ENCODE measurements at places on chromosomes 3 and 15.

- DNase-seq, result no peak
- H3K4me3 ChIP-seq, result no peak overlapping the region
- peaks cover 8% of the 10 kb centered on the region for H3K36me3 ChIP-seq
- peaks cover 3% of the 10 kb centered on the region for H3K4me1 ChIP-seq
- H3K27me3 ChIP-seq, result peaks cover 56% of the 10 kb centered on the region
These were observed 6.2 kb downstream of the MYO1E start for GRCh38 chr15:59366333-59367021.

DNA sequence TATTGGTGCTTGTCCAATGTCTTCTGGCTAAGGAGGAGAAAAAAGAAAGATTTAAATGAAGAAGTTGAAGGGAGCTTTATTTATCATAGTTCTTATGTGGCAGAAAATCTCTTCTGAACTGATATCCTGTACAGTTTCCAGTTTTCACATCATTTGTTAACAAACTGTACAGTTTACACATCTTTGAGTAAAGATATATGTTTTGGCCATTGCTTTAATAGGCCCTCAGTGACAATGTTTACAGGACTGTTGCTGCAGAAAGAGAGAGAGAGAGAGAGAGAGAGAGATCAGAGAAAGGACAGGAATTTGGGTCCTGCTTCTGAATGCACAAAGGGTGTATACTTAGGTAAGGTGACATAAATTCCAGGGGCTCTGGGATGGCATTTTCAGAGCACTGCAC, 188.3 kb downstream of the NR1D2 start:
- H3K4me1 ChIP-seq, result peaks cover 3% of the 10 kb centered on the region
- H3K36me3 ChIP-seq, result no peaks in the 10 kb centered on the region
- H3K27me3 ChIP-seq, result no peaks in the 10 kb centered on the region
- no peak for DNase-seq
- no peak overlapping the region for H3K4me3 ChIP-seq

DNA sequence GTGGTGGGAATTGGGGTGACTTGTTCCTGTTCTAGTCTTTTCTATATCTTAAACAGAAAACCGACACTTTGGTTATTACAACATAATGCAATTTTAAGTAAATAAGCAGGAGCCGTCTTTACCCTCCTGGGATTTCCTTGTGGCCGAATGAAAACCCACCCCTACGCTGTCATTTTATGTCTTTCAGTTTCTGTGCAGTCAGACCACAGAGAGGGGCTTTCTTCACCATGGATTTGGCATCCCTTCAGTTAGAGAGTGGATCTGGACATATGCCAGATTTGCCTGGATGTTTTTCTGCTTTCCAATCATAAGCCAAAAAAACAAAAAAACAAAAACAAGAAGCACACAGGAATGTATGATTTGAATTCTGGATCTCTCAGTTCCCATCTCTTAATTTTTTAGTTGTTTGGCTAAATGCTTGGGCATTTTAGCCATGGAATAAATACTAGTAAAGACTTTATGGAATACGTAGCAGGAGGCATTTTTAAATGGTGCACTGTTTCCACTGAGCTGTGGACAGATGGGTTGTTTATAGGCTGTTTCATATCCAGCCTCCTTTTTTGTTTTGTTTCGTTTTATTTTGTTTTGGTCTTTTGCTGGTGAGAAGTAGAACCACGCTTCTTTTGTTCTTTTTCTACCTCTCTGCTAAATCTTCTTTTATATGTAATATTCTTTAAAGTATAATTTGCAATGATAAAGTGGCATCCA, 272.9 kb downstream of the FEZF2 start:
- no peak overlapping the region for H3K27ac ChIP-seq
- no peaks in the 10 kb centered on the region for H3K4me1 ChIP-seq
- no peaks in the 10 kb centered on the region for H3K36me3 ChIP-seq
- no peaks in the 10 kb centered on the region for H3K27me3 ChIP-seq
- H3K4me3 ChIP-seq, result no peak overlapping the region

- H3K27ac ChIP-seq, result no peak overlapping the region
- no peaks in the 10 kb centered on the region for H3K27me3 ChIP-seq
- peaks cover 17% of the 10 kb centered on the region for H3K4me1 ChIP-seq
- DNase-seq, result no peak
- H3K36me3 ChIP-seq, result no peaks in the 10 kb centered on the region
These were observed 1037.0 kb upstream of the CFAP20DC start for GRCh38 chr3:60086811-60087210.

Measured in effector memory CD8-positive, alpha-beta T cell (primary cell).